ENCODE measurements at places on chromosomes 5 and 9.

- no peak for DNase-seq
Observed at GRCh38 chr5:56517011-56517416, 283.9 kb upstream of the ANKRD55 start.

- DNase-seq, result no peak
Observed at GRCh38 chr9:89725271-89725670, 120.5 kb downstream of the GADD45G start.

GRCh38 chr5:90191352-90192045 is 218.1 kb downstream of the CETN3 start:
- DNase-seq, result no peak

DNA sequence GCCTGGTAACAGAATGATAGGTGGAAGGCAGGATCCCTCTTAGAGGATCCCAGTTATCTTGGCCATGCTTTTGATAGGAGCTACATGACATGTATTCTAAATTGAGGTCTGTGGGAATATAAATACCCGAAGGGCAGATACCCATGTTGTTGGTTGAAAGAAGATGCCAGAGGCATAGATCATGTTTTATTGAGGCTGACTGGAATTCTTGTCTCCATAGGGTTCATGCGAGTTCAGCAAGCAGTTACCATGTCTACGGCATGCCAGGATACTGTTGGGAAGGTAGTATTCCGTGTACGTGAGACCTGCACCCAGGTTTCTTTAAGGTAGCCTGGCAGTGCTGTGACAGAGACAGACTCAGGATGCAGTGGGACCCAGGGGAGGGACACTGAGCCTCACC is 230.7 kb downstream of the NR3C1 start:
- DNase-seq, result no peak

GRCh38 chr5:170985486-170985885 is 123.7 kb downstream of the RANBP17 start:
- DNase-seq, result no peak

GRCh38 chr5:22678886-22679285 is 174.3 kb downstream of the CDH12 start:
- DNase-seq, result no peak

DNA sequence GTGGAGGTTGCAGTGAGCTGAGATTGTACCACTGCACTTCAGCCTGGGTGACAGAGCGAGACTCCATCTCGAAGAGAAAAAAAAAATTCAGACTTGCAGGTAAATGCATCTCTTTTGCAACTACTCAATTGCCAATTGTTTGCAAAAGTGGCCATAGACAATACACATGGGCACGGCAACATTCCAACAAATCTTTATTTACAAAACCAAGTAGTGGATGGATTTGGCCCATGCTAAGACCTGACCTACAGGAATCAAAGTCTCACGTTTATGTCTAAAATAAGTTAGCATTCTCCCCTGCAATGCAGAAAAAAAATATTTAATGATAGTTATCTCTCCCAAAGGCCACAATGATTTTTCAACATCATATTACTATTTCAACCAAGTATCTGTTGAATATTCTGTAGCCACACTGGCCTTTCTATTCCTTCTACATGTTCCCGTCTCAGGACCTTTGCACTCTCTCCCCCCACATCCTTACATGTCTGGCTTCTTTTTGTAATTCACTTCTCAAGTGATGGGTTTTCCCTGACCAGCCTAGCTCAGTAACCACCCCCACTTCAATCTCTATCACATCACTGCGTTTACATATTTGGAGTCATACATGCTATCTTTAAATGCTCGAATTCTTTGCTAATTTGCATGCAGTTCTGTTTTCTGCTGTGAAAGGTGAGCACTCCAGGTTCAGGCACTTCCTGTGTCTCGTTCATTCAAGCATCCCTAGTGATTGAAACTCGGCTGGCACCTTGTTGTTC is 54.2 kb downstream of the FNBP1 start:
- DNase-seq, result no peak

DNA sequence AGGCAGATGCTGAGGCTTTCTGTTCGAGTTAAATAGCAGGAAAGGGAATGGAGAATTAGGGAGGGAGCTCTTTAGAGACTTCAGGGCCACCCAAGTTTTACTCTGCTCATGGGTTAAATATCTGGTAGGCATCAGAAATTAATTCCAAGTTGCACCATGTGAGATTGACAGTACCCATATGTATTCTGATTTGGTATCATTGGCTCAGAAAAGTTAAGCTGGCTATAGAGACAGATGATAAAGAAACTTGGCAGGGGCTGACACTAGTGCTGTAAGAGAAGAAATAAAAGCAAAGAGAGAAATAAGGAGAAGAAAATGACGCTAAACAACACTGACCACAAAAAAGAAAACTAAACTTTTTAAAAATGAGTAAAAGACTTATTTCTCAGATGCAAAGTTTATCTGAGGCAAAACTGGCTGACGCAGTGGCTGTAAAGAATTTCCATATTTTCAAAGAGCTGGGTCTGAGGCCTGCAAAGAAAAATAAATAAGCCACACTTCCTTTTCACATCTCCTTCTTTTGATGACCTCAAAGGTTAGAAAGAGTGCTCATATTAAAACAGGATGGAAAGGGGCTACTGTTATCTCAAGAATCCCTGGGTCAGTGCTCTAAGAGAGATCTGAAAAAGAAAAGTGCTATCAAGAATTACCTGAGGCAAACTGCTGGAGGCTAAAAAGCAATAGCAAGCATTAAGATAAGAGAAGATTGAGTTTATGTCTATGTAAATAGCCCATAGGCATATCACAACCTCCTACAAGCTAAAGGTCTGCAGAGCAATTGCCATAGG is 399.0 kb upstream of the MEF2C start:
- DNase-seq, result no peak

GRCh38 chr5:81213070-81213469 is 20.1 kb upstream of the CKMT2 start:
- no peak for DNase-seq

- no peak for DNase-seq
Observed at GRCh38 chr5:168808051-168808616, 229.0 kb upstream of the PANK3 start.

- DNase-seq, result no peak
Observed at GRCh38 chr5:73565969-73566547, 515 bp downstream of the UTP15 start.

- DNase-seq, result no peak
Observed at GRCh38 chr5:61811052-61811451, 479.0 kb downstream of the ZSWIM6 start.

DNA sequence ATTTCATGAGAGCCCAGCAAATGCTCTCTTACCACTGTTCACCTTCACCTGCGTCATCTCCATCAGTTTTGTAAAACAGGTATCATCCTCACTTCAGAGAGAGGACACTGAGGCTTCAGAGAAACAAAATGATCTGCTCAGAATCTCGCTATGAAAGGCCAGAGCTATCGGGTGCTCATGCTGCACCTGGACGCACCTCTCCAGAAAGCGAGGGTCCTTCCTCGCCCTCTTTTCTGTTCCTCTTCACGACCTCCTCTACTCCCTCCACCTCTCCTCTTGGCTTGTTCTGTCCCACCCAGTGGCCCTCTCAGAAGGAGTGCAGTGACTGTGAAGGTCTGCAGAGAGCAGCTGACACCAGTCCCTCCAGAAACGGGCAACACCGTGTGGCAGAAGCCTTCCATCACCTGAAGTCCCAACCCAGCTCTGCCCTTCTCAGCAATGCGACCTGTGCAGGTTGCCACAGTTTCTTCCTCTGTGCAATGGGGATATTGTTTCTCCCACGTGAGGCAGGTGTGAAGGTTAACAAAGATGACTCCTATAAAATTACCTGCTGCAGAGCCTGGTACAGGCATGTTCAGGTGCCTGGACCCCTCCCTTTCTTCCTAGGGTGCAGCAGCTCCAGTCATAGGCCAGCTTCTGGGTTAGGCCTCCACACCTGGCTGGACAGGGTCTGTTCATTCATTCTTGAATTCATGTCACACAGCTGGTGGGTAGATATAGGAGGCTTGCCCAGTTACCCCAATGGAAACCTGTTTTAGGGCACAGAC is 45.3 kb upstream of the ANGPTL2 start:
- DNase-seq, result no peak

DNA sequence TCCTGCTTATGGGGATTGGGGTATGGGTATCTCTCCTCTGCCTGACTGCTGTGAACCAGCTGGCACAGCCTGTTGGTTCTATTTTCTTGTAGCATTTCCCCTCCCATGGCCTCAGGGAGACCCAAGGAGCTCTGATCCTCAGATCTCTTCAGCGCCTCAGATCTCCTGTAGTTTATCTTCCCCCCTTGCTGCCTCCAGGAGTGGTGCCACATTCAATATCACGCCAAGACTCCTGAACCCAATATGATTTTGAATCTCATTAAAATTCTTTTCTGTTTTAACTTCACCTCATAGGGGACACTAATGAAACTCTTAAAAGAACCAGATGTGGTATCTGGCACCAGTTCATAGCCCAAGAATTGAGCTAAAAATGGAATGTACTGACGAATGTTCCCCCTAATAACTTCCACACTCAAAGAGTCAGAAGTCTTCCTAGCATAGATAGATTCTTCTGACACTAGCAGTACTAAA is 59.6 kb upstream of the LIFR start:
- DNase-seq, result no peak

- DNase-seq, result no peak
Observed at GRCh38 chr9:35681341-35682002, 7.7 kb downstream of the CA9 start.
